ENCODE measurements at places on chromosomes 5 and 9.

- no peak for DNase-seq
Measured at GRCh38 chr5:90168399-90168798, 241.2 kb downstream of the CETN3 start.

- DNase-seq: no peak
Measured at GRCh38 chr9:16450578-16450977, 419.9 kb downstream of the BNC2 start.

DNA sequence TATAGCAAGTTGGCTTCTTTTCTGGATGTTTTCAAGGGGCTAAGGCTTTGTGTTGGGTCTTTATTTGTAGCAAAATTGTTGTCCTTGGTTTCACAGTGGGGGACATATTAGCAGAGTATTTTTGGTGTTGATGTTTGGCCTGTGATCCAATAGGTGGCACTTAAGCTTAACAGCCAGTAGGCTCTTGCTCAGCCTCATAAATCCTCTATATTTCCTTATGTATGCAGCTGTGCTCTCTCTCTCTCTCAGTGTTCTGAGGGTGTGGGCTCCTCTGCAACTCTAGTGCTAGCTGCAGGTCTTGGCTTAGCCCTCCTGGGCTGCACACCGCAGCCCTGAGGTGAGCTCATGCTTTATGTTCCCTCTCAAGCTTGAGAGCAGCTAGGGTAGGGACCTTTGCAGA, 195.0 kb upstream of the GHR start:
- DNase-seq: no peak

- DNase-seq: peak; percentile 50
Measured at GRCh38 chr9:123929177-123929869, 603 bp downstream of the DENND1A start.

- DNase-seq: no peak
Measured at GRCh38 chr5:150114102-150114641, 27.8 kb upstream of the CSF1R start.

DNA sequence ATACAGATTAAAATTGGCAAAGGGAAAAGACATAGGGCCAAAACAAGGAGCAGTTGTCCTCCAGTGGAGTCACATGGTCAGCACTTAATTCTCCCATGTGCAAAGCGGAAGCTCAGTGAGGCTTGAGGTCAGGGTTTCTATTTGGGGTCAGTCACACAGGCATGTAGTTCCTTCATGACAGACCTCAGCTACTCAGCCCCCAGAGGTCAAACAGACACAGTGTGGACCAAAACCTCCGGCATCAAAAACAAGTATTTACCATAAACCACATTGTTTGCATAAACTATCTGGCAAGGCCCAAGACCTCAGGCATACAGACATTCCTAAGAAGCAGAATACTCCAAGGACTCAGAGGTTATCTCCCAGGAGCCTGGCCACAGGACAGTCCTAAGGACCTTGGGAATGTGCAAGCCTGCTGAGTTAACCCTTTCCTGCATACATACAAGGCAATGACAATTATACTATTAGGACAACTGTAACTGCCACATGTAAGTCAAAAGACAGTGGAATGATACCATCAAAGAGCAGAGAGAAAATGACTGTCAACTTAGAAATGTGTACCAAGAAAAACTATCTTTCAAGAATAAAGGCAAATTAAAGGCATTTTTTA, 28.7 kb upstream of the FNIP1 start:
- DNase-seq: no peak

GRCh38 chr9:133248726-133249295, 26.2 kb downstream of the ABO start:
- DNase-seq: no peak

DNA sequence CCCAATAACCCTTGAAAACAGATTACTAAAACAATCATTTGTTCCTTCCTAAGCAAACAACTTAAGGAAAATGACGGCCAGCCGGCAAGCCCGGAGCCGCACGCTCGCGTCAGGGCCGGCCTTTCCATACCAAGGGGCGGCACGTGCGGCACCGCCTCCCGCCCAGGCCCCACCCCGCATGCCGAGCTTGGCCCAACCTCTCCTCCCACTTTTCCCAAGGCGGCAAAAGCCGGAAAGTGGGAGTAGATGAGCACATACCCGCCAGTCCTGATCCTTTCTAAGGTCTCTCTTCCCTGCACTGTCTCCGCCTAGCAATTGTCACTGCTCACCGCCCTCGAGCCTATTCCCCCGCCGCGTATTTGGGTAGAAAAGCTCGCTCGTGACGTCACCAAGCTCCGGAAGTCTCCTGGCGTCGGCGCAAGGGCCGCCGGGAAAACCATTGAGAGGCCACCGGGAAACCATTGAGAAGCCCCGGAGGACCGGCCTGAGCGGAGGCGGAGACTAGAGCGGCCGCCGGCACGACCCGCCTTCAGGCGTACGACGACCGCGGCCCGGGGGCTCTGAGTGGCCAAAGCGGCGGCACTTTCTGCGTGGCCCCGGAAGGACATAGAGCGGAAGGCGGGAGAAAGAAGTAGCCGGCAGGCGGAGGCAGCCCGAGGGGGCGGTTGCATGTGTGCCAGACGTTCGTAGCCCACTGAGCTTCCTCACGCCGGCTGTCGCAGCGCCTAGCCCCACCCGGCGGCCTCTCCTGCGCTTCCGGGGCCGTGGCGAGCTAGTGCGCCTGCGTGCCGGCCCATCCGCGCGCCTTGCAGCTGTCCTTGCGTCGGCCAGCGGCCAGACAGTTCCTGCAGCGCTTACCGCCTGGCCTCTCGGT, at the start of the genes NCBP1 and TSTD2:
Gene NCBP1 (plus strand): TSS at position 837 of the 874 bp plus-strand sequence. CDS start 61 bp downstream, outside the sequence.
Gene TSTD2 (minus strand): TSS at position 384 of the 874 bp plus-strand sequence. CDS start 5,806 bp downstream, outside the sequence.
- DNase-seq: peak; percentile 94

DNA sequence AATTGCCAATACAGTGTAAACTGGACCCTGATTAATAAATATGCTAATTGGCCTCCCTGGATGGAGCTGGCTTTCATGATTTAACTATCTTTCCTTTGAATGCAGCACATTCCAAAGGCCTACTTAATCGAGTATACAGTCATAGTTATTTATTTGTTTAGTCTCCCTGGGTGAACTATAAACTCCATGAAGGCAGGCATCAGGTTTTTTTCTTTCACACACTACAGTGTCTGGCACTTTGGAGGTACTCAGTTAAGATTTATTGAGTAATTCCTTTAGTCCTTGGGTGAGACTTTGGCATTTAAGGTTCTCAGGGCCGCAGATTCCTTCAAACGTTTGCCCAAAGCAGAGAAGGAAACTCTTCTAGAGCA, 20.5 kb downstream of the RUSC2 start:
- no peak for DNase-seq

GRCh38 chr9:75612205-75612604, 278.3 kb upstream of the PCSK5 start:
- no peak for DNase-seq

DNA sequence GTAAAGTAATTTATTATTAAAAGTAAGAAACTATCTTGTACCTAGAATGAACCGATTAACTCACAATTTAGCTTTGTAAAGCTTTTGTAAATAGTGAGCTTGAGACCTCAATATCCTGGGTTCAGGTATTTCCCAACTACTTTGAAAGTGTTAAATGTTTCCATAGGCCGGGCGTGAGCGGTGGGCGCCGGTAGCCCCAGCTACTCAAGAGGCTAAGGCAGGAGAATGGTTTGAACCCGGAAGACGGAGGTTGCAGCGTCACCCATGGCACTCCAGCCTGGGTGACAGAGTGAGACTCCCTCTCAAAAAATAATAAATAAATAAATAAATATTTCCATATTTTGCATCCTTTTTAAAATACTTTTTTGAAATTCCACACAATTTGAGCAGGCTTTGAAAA, 1.5 kb upstream of the ANKH start:
- peak; percentile 27 for DNase-seq

DNA sequence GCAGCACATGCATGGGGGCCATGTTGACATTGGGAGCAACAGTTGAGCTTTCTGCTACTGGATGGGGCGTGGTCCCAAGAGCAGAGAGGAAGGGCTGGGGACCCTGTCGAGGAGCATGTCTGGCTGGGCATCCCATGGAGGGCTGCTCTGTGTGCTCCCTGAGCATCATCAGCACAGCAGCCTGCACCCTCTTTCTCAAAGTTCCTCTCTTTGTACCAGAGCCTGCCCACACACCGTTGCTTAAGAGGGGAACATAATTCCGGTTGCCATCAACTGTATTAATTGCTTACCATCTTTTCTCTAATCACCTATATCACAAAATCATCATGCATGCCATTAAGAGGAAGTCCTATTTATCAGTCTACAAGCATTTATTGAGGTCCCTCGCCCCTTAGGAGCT, 55.2 kb upstream of the DIRAS2 start:
- DNase-seq: no peak

GRCh38 chr5:36722900-36723299, 116.5 kb downstream of the SLC1A3 start:
- DNase-seq: no peak
